Amniotic stem cell (primary cell): ENCODE measurements at places on chromosomes 11 and 22.

- no peak for DNase-seq
Observed at GRCh38 chr11:71388637-71389235, 59.5 kb downstream of the DHCR7 start.

GRCh38 chr11:118370774-118371173 lies 11.4 kb downstream of the UBE4A start:
- no peak for DNase-seq

- DNase-seq = no peak
Observed at GRCh38 chr11:129691142-129691541, 124.5 kb upstream of the TMEM45B start.

GRCh38 chr11:102914238-102915043 lies 39.7 kb upstream of the MMP12 start:
- DNase-seq = peak; percentile 41

DNA sequence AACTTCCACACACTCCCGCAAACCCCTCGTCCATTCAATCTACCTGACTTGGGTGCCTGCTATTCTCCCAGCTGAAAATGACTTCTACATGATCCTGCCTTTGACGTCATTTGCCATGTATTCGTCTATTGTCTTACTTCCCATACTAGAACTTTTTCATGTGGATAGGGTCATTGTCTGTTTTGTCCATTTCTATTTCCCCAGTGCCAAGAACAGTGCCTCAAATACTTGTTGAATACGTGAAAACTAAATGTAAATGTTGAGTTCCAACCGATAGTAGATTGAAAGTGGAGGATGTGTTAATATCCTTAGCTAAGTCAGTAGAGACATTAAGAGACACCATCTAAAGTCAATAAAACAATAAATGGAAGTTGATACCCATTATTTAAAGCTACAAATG lies 935 bp downstream of the TRIM68 start:
- no peak for DNase-seq

GRCh38 chr11:8178297-8178696 lies 9.5 kb upstream of the RIC3 start:
- DNase-seq = no peak

GRCh38 chr22:45549762-45550378 lies 47.2 kb downstream of the FBLN1 start:
- no peak for DNase-seq

- DNase-seq = no peak
Observed at GRCh38 chr11:67119585-67120391, 725 bp downstream of the KDM2A start.

DNA sequence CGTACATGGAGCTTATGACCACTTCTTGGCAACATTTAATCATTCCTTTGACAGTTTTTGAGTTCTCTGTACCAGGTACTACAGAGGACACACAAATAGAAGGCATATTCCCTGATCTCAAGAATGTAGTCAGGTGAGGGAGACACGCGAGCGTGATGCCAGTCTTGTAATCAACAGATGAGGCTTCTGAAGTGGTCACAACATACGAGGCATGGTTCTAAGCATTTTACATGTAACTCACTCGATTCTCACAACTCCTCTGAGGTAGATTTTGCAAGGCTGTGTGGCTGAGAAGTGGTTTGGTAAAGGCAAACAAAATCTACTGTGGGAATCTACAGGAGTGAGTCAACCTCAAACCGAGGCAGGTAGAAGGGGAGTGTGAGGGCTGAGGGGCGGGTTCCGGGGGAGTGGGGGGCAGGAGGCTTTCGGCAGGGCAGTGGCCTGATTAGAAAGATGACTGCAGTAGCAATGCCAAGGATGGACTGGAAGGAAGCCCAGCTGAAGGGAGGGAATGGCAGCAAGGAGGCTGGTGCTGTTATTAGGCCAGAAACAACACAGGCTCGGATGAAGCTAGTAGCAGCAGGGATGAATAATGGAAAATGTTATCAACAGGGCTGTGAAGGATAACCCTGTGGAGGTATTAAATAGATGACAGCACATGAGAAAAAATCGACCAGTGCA lies 63.8 kb downstream of the ST14 start:
- DNase-seq = no peak

- DNase-seq = no peak
Observed at GRCh38 chr11:14446701-14447169, 52.9 kb downstream of the COPB1 start.

- no peak for DNase-seq
Observed at GRCh38 chr22:45531441-45532234, 29.0 kb downstream of the FBLN1 start.

DNA sequence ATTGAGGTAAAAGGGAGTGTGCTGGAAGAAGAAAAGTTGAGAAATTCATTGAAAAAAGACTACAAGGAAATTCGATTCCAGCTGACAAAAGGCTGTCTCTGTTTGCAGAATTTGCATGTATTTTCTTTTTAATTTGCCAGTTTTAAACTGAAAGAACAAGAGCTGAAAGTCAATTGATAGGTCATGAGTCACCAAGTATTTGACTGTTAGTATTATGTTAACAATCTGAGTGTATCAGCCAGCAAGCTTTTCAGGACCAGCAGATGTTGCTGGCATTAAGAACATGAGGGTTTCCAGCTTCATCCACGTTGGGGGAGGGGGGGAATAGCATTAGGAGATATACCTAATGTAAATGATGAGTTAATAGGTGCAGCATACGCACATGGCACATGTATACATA lies 726.7 kb downstream of the METTL15 start:
- peak; percentile 52 for DNase-seq

GRCh38 chr11:29781268-29781667 lies 235.6 kb downstream of the KCNA4 start:
- no peak for DNase-seq

DNA sequence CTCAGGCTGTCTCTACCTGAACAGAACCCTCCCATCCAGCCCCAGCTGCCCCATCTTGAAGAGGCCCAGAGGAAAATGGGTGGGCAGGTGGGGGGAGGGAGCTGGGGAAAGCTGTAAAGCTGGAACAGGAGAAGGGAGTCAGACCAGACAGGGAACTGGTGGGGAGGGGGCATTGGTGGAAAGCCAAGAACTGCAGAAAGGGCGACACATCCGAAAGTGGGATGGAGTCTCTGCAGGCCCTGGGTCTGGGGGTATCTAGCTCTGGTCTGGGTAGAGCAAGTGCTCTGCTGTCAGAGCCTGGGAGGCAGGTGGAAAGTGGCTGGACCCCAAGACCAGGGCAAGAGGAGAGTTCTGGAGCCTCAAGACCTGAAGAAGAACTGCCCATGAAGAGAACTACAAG lies 7.7 kb downstream of the TMPRSS13 start:
- DNase-seq = no peak
